ENCODE measurements at places on chromosomes 16 and 17. TPM values are rescaled to one million over a fixed set of nuclear protein-coding genes. Genes with fewer than 3 reads are reported as not detected.

- H3K36me3 ChIP-seq = no peaks in the 10 kb centered on the region
- no peaks in the 10 kb centered on the region for H3K27me3 ChIP-seq
- no peak for DNase-seq
- no peak overlapping the region for H3K27ac ChIP-seq
- no peak overlapping the region for H3K4me3 ChIP-seq
These were observed 340.3 kb upstream of the CDH5 start for GRCh38 chr16:66026211-66026610.

DNA sequence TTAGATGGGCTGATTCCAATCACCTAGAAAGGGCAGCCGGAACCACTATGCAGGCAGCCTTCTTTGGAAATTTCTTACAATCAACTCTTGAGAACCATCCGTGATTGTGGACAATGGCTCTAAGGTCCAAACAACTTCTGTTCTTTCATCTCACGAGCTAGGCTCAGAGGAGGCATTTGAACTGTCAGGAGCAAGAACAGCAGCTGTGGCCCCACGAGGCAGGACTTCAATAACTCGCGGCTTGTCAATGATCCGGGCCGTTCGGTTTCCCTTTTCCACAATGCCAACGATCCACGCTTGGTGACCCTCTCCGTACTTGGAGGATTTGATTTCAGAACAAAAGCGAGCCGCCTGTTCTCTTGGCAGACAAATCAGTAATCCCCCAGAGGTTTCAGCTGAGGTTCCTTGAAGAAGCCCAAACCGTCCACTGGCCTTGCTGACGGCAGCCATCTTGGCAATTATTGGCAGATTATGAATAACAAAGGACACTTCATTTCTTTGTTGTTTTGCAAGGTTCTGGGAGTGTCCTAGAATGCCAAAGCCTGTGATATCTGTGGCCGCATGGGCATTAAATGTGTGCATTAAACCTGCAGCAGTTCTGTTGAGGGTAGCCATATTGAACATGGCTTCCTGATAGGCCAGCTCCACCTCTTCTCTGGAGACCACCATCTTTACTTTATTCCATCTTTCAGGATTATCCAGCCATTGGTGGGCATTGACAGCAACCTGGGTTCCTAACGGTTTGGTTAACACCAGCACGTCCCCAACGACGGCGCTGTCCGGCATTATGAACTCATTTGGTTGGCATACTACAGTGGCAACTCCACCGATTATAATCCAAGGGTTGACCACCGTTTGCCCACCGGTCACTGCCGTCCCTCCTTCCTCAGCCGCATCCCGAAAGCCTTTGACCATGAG, 1.2 kb downstream of the SEPHS2 start:
- no peak overlapping the region for H3K27ac ChIP-seq
- no peaks in the 10 kb centered on the region for H3K4me1 ChIP-seq
- no peaks in the 10 kb centered on the region for H3K27me3 ChIP-seq
- H3K4me3 ChIP-seq = peak overlapping the region; percentile 87
- H3K36me3 ChIP-seq = no peaks in the 10 kb centered on the region

DNA sequence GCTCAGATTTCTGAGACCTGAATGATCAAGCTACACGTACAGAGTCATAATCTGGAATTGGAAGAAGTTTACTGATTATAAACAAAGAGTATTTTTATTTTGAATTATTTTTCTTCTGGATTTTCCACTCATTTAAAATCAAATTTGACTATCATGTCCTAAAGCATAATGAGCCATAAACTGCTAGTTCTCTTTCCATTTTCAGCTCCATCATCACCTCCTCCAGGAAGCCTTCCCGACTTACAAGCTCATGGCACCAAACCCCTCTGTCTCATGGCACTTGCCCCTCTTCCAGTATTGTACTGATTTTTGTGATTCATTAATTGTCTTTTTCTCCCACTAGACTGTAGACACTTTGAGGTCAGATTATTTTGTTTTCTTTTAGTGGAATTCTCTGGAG, 35.9 kb downstream of the IRX6 start:
- H3K36me3 ChIP-seq = no peaks in the 10 kb centered on the region
- DNase-seq = no peak
- no peak overlapping the region for H3K27ac ChIP-seq

DNA sequence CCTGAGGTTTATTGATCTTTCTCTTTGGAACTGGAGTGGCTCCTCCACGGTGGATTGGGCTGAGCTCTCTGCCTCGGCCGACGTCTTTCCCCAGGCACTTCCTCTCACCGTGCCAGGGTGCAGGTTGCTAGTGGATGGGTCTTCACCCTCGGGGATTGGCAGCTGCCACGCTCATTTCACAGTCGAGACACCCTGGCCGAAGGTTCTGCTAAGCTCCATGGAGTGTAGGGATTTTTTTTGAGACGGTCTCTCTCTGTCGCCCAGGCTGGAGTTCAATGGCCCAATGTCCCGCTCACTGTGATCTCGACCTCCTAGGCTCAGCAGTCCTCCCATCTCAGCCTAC, 280.8 kb downstream of the SEC14L1 start:
- H3K36me3 ChIP-seq = no peaks in the 10 kb centered on the region
- no peak overlapping the region for H3K27ac ChIP-seq
- DNase-seq = no peak

The NOXO1 gene
- total RNA-seq = not detected

DNA sequence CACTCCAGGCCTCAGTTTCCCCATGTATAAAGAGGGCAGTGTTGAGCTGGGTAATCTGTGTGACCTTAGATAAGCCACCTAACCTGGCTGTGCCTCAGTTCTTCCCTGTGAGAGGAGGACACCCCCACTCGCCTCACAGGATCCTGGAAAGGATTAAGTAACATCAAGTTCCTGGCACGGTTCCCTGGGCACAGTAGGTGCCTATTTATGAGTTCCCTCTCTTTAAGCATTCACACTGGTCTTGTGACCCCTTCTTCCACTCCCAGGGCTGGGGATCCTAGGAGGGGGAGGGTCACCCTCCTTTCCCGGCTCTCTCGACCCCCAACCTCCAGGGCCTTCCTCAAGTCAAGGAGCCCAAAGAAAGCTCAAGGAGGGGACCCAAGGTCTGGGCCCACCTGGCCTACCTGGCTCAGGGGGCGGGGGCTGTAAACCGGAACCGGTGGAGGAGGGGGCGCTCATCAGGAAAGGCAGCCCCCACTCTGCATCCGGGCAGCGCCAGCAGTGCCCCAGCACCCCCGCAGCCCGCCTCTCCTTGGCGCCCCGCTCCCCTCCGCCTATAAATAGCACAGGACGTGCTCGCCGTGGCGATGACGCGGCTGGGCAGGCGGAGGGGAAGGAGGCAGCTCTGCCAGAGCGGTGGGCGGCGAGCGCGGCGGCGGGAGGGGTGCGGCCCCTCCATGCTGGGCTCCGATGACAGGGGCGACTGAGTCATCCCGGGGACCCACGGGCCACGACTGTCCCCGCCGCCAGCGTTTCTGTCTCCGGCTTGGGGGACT, 9.4 kb downstream of the RPL19 start:
- no peaks in the 10 kb centered on the region for H3K4me1 ChIP-seq
- H3K4me3 ChIP-seq = no peak overlapping the region
- H3K27me3 ChIP-seq = no peaks in the 10 kb centered on the region
- peak; percentile 97 for DNase-seq
- H3K27ac ChIP-seq = no peak overlapping the region
- no peaks in the 10 kb centered on the region for H3K36me3 ChIP-seq

The WFDC1 gene
- 33.5 TPM for total RNA-seq

- no peak overlapping the region for H3K27ac ChIP-seq
- no peaks in the 10 kb centered on the region for H3K36me3 ChIP-seq
- H3K27me3 ChIP-seq = no peaks in the 10 kb centered on the region
- DNase-seq = no peak
- H3K4me3 ChIP-seq = no peak overlapping the region
- no peaks in the 10 kb centered on the region for H3K4me1 ChIP-seq
These were observed 64.3 kb downstream of the PIGL start for GRCh38 chr17:16281351-16281750.

The DHODH gene
- total RNA-seq = 4.9 TPM
